ENCODE measurements at places on chromosomes 12 and 14. TPM values are rescaled to one million over a fixed set of nuclear protein-coding genes. Genes with fewer than 3 reads are reported as not detected.

DNA sequence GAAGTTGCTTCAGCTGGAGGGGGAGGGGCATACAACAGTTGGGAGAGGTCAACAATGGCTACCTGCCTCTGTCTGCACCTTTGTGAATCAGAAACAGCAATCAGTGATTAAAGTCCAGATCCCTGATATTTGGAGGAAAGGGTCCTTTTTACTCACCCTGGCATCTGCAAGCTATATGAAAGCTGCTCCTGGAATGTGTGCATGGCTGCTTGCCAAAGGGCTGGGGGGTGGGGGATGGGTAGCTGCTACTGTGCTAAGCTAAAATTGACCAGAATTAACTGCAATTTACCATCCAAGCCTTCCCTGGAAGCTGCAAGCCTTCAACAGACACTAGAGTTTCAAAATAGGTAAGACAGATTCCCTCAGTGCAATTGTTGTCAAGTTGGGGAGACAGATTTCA lies 13.5 kb upstream of the GTF2A1 start:
- no peak overlapping the region for H3K4me3 ChIP-seq
- no peak overlapping the region for H3K27ac ChIP-seq
- no peaks in the 10 kb centered on the region for H3K27me3 ChIP-seq
- H3K4me1 ChIP-seq = no peaks in the 10 kb centered on the region
- H3K36me3 ChIP-seq = no peaks in the 10 kb centered on the region
- DNase-seq = no peak

Gene TSHR
- polyA plus RNA-seq = 17.3 TPM

- H3K36me3 ChIP-seq = peaks cover 3% of the 10 kb centered on the region
- H3K27me3 ChIP-seq = no peaks in the 10 kb centered on the region
- H3K4me1 ChIP-seq = no peaks in the 10 kb centered on the region
- H3K27ac ChIP-seq = no peak overlapping the region
- DNase-seq = no peak
These were observed 172.9 kb downstream of the CEP128 start for GRCh38 chr14:80768646-80769045.

Gene TAS2R50
- not detected for polyA plus RNA-seq

Gene FAR2
- 11.3 TPM for polyA plus RNA-seq

Gene HHIPL1
- polyA plus RNA-seq = not detected

DNA sequence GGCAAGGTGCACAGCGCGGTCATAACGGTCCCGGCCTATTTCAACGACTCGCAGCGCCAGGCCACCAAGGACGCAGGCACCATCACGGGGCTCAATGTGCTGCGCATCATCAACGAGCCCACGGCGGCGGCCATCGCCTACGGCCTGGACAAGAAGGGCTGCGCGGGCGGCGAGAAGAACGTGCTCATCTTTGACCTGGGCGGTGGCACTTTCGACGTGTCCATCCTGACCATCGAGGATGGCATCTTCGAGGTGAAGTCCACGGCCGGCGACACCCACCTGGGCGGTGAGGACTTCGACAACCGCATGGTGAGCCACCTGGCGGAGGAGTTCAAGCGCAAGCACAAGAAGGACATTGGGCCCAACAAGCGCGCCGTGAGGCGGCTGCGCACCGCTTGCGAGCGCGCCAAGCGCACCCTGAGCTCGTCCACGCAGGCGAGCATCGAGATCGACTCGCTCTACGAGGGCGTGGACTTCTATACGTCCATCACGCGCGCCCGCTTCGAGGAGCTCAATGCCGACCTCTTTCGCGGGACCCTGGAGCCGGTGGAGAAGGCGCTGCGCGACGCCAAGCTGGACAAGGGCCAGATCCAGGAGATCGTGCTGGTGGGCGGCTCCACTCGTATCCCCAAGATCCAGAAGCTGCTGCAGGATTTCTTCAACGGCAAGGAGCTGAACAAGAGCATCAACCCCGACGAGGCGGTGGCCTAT lies 875 bp downstream of the HSPA2 start:
- H3K36me3 ChIP-seq = no peaks in the 10 kb centered on the region
- no peaks in the 10 kb centered on the region for H3K27me3 ChIP-seq
- peak; percentile 35 for DNase-seq

DNA sequence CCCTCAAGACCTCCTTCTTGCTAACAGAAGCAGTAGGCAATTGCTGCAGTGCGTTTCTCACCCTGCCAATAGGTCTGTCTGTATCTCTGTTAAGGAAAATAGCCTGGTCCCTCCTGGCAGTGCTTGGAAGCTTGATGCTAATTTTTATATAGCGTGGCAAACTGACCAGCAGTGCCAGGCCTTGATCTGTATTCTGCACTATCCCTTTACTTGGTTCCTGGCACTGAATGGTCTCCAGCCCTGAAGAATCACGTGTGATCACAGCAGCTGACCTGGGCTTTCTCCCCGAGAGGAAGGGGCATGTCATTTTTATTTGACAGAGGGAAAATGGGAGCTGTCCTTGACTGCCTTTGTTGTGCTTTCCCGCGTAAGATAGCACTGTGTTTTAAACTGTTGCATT lies 48.7 kb upstream of the TRAF3 start:
- DNase-seq = no peak
- no peaks in the 10 kb centered on the region for H3K27me3 ChIP-seq
- H3K27ac ChIP-seq = no peak overlapping the region
- no peaks in the 10 kb centered on the region for H3K4me1 ChIP-seq
- H3K4me3 ChIP-seq = no peak overlapping the region

Gene CLEC1B
- polyA plus RNA-seq = not detected

Gene DDX23
- 40.4 TPM for polyA plus RNA-seq

GRCh38 chr14:105500036-105500725 lies 9.1 kb downstream of the TEDC1 start:
- H3K27me3 ChIP-seq = no peaks in the 10 kb centered on the region
- H3K36me3 ChIP-seq = no peaks in the 10 kb centered on the region
- H3K4me3 ChIP-seq = no peak overlapping the region
- no peak overlapping the region for H3K27ac ChIP-seq
- H3K4me1 ChIP-seq = no peaks in the 10 kb centered on the region

DNA sequence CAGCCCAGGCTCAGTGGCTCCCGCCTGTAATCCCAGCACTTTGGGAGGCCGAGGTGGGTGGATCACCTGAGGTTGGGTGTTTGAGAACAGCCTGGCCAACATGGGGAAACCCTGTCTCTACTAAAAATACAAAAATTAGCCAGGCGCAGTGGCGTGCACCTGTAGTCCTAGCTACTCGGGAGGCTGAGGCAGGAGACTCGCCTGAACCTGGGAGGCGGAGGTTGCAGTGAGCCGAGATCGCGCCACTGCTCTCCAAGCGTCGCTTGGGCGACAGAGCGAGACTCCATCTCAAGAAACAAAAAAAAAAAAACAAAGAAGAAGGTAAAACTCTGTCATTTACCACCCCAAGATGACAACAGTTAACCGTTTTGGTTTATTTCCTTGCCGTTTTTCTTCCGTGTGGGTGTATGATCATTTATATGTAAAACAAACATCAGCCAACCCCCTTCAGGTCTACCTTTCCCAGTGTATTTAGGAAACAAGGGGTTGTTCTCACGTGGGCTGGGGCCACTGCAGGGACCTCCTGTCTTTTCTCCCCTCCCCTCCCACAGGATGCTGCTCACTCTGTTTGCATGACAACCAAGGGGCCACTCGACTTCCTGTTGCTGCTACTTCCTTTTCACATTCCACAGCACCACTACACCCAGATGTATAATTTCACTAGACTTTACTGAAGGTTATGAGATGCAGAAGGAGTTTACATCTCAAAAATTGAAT lies 13.6 kb downstream of the TTC9 start:
- peaks cover 84% of the 10 kb centered on the region for H3K4me1 ChIP-seq
- peak overlapping the region; percentile 82 for H3K4me3 ChIP-seq
- peak; percentile 93 for DNase-seq
- H3K36me3 ChIP-seq = no peaks in the 10 kb centered on the region
- H3K27ac ChIP-seq = peak overlapping the region; percentile 84
- H3K27me3 ChIP-seq = no peaks in the 10 kb centered on the region

Gene TMEM117
- polyA plus RNA-seq = 3.1 TPM

GRCh38 chr14:75445963-75446362 lies 18.1 kb downstream of the JDP2 start:
- H3K36me3 ChIP-seq = no peaks in the 10 kb centered on the region
- peaks cover 2% of the 10 kb centered on the region for H3K27me3 ChIP-seq
- H3K27ac ChIP-seq = no peak overlapping the region
- DNase-seq = no peak
- H3K4me1 ChIP-seq = no peaks in the 10 kb centered on the region

DNA sequence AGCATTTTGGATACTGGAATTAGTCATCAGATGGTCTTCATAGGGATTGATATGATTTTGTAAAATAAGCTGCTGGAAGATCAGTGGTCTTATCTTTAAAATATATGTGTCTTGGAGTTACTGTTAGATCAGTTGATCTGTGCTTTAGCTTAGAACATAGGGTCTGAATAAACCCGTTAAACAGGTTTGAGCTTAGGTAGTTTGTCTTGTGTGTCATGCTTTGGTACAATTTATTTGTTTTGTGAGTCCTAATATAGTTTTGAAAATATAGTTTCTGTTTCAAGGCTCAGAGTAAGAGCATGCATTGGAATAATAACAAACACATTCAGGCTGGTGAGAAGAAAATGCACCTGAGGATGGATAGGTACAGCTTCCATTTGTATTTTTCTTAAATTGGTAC lies 505.0 kb downstream of the SLC16A7 start:
- H3K4me3 ChIP-seq = no peak overlapping the region
- no peak overlapping the region for H3K27ac ChIP-seq
- H3K4me1 ChIP-seq = no peaks in the 10 kb centered on the region
- no peaks in the 10 kb centered on the region for H3K36me3 ChIP-seq

DNA sequence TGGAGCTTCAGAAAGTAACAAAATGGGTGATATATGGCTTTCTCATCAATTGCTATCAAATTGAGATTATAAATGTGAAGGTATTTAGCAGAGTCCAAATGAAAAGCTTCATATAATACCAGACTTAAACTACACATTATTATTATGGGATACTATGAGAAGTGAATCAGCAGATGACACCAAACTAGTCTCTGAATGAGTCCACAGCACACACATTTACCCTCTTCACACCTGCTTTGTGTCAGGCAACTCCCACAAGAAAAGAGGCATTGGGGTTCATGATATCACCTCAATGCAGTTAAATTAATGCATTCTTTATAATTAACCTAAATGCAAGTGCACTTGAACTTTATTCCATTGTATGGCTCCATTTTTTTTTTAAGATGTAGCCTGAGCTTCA lies 330.5 kb downstream of the BCL11B start:
- no peak overlapping the region for H3K4me3 ChIP-seq
- H3K36me3 ChIP-seq = no peaks in the 10 kb centered on the region
- H3K27me3 ChIP-seq = no peaks in the 10 kb centered on the region
- DNase-seq = no peak
- H3K4me1 ChIP-seq = peaks cover 9% of the 10 kb centered on the region
- no peak overlapping the region for H3K27ac ChIP-seq

GRCh38 chr12:113407931-113408600 lies 4.4 kb upstream of the SDS start:
- no peak overlapping the region for H3K27ac ChIP-seq
- no peak overlapping the region for H3K4me3 ChIP-seq
- no peaks in the 10 kb centered on the region for H3K4me1 ChIP-seq
- H3K36me3 ChIP-seq = no peaks in the 10 kb centered on the region
- H3K27me3 ChIP-seq = peaks cover 5% of the 10 kb centered on the region

Gene CEBPE
- polyA plus RNA-seq = 0.14 TPM

Gene TPH2
- not detected for polyA plus RNA-seq

- no peaks in the 10 kb centered on the region for H3K4me1 ChIP-seq
- no peaks in the 10 kb centered on the region for H3K27me3 ChIP-seq
- no peak for DNase-seq
These were observed 28.6 kb downstream of the PRDM4 start for GRCh38 chr12:107732365-107732764.

Gene FIGNL2
- not detected for polyA plus RNA-seq

Gene MLF2
- 124 TPM for polyA plus RNA-seq

Gene RHOJ
- not detected for polyA plus RNA-seq

GRCh38 chr14:94491511-94491910 lies 15.5 kb upstream of the SERPINA9 start:
- H3K27ac ChIP-seq = no peak overlapping the region
- no peak for DNase-seq
- peaks cover under 1% of the 10 kb centered on the region for H3K4me1 ChIP-seq
- no peak overlapping the region for H3K4me3 ChIP-seq

- H3K36me3 ChIP-seq = no peaks in the 10 kb centered on the region
- no peaks in the 10 kb centered on the region for H3K27me3 ChIP-seq
- DNase-seq = no peak
- H3K4me1 ChIP-seq = no peaks in the 10 kb centered on the region
- no peak overlapping the region for H3K27ac ChIP-seq
These were observed 440.7 kb downstream of the CCER1 start for GRCh38 chr12:90514325-90514724.

DNA sequence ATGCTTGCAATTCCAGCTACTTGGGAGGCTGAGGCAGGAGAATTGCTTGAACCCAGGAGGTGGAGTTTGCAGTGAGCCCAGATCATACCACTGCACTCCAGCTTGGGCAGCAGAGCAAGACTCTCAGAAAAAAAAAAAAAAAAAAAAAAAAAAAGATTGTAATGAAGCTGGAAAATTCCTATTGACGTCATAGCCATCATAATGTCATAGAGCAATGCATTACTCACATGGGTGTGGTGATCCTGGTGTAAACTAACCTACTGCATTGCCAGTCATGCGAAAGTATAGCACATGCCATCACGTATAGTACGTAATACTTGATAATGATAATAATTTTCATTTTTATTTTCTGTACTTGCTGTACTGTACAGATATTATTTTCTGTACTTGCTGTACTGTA lies 42.7 kb upstream of the NID2 start:
- H3K4me3 ChIP-seq = no peak overlapping the region
- no peaks in the 10 kb centered on the region for H3K4me1 ChIP-seq
- H3K27ac ChIP-seq = no peak overlapping the region
- no peaks in the 10 kb centered on the region for H3K36me3 ChIP-seq
- no peaks in the 10 kb centered on the region for H3K27me3 ChIP-seq
- DNase-seq = no peak

- H3K36me3 ChIP-seq = no peaks in the 10 kb centered on the region
- DNase-seq = no peak
- H3K27me3 ChIP-seq = peaks cover 3% of the 10 kb centered on the region
These were observed 932.3 kb downstream of the DIO2 start for GRCh38 chr14:79278798-79279644.

Gene FAIM2
- 3.1 TPM for polyA plus RNA-seq

DNA sequence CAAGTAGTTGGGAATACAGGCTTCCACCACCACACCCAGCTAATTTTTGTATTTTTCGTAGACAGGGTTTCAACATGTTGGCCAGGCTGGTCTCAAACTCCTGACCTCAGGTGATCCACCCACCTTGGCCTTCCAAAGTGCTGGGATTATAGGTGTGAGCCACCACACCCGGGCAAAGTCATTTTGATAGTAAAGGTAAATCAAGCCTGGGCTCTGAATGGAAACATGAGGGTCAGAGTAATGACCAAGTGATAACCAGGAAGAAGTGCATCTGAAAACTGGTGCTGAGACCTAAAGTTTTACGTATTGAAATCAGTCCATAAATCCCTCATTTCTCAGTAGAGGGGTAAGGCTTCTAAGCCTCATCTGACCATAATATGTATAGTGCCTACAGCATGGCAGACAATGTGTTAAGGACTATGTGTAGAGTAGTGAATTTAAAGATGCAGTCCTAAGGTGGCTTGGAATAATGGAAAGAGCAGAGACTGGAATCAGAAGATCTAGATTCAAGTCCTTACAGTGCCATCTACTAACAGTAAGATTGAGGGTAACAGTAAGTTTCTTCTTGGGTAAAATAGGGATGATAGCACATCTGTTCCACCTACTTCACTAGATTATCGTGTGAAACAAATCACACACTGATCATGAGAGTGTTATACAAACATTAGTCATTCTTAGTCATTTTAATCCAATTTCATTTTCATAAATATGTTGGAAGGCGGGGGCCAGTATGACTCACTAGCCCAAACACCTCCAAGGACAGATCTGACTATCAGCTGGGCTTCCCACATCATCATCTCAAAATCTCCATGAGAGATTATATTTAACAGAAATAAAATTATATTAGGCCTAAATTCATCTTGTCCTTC lies 11.2 kb downstream of the MAP4K5 start:
- peak overlapping the region; percentile 88 for H3K4me3 ChIP-seq
- peaks cover 30% of the 10 kb centered on the region for H3K4me1 ChIP-seq
- H3K27ac ChIP-seq = peak overlapping the region; percentile 72
- H3K27me3 ChIP-seq = no peaks in the 10 kb centered on the region
- DNase-seq = no peak

Measured in CD4-positive, CD25-positive, alpha-beta regulatory T cell (primary cell).